Sigmoid colon (tissue), 7 donors: ENCODE measurements at places on chromosomes 3 and 15. TPM values are rescaled to one million over a fixed set of nuclear protein-coding genes. Genes with fewer than 3 reads are reported as not detected.

- no peak for DNase-seq
These were observed 36.5 kb downstream of the RAF1 start for GRCh38 chr3:12627370-12627769.

GRCh38 chr3:141853081-141853601 is 23.3 kb upstream of the ATP1B3 start:
- no peak for DNase-seq

The PPP2R3A gene
- 38.2 TPM for total RNA-seq

GRCh38 chr3:119437691-119438258 is 25.6 kb downstream of the TMEM39A start:
- DNase-seq, result no peak
